ENCODE measurements at places on chromosomes 11 and 22. TPM values are rescaled to one million over a fixed set of nuclear protein-coding genes. Genes with fewer than 3 reads are reported as not detected.

ANO3 gene
- total RNA-seq, result not detected

ACTN3 gene
- total RNA-seq, result not detected

OR5L1 gene
- not detected for total RNA-seq

DNA sequence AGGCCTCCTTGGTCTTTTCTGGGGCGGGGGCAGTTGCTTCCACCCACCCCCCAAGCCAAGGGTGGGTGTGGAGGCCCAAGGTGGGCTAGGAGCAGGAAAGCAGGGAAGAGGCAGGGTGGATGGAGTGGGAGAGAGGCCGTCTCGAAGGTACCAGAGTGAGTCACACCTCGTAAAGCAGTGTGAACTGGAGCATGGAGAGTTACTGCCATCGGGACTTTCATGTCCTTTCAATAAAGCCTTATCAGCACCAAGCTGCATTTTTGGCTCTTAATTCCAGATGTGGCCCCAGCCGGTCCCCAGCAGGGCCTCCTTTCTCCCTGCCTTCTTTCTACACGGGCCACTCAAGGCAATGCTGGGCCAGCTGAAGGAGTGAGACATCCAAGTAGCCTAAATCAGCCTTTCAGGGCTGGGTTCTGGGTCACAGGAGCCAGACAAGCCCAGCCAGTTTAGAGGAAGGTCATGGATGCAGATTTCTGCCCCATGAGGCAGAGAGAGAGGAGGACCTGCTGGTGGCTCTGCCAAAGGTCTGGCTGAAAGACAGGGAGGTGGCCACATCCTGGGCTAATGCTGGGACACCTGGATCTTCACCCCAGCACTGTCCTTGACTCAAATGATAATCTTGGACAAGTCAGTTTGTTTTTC is 59.0 kb upstream of the CD82 start:
- DNase-seq, result no peak
- H3K4me1 ChIP-seq, result no peaks in the 10 kb centered on the region
- H3K27me3 ChIP-seq, result peaks cover 62% of the 10 kb centered on the region

DNA sequence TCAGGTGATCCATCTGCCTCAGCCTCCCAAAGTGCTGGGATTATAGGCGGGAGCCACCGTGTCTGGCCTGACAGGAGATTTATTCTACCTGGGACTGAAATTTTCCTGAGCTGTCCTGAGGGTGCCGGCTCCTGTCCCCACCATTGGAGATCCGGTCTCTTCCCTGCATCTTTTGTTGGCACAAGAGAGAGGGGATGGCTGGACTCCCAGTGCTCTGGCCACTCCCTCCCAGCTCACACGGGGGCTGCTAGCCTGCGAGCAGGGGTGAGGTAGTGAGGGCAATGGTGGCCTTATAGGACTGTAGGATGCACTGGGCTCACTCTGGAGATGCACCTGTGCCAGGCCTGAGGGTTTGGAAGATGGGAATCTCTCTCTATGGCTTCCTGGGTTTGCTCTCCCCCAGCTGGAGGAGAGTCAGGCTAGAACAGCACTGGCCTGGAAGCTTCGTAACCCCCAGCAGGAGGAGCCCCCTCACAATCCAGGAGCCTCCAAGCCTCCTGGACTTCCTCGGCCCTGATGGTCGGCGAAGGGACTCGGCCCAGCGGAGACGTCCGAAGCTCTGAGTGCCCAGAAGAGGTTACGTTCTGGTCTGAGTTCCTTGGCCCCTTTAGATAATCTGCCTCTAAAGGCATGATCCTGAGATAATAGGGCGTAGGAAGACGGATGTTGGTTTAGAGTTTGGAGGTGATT is 106.4 kb downstream of the NECTIN1 start:
- 0 out of 2 replicates have a peak, but pooled peaks cover 14% of the 10 kb centered on the region for H3K27me3 ChIP-seq
- H3K4me1 ChIP-seq, result no peaks in the 10 kb centered on the region
- no peak for DNase-seq
- H3K27ac ChIP-seq, result no peak overlapping the region
- H3K4me3 ChIP-seq, result no peak overlapping the region

GRCh38 chr11:126444072-126444471 is 88.6 kb downstream of the ST3GAL4 start:
- DNase-seq, result no peak
- no peaks in the 10 kb centered on the region for H3K27me3 ChIP-seq
- H3K4me3 ChIP-seq, result no peak overlapping the region
- no peaks in the 10 kb centered on the region for H3K36me3 ChIP-seq
- peaks cover 3% of the 10 kb centered on the region for H3K4me1 ChIP-seq
